Activated CD8-positive, alpha-beta memory T cell treated with anti-CD3 and anti-CD28 coated beads, Interleukin-2, amount 10 ng/mL, durations not matched to agents 7 days and 5 days (primary cell): ENCODE measurements at places on chromosomes 1 and 21. TPM values are rescaled to one million over a fixed set of nuclear protein-coding genes. Genes with fewer than 3 reads are reported as not detected.
A peak's percentile ranks its signal among the peaks of the same experiment; 100 is the strongest.

The KRTAP10-12 gene
- total RNA-seq: not detected

The OR2AK2 gene
- not detected for total RNA-seq

The SPRR4 gene
- total RNA-seq: not detected

DNA sequence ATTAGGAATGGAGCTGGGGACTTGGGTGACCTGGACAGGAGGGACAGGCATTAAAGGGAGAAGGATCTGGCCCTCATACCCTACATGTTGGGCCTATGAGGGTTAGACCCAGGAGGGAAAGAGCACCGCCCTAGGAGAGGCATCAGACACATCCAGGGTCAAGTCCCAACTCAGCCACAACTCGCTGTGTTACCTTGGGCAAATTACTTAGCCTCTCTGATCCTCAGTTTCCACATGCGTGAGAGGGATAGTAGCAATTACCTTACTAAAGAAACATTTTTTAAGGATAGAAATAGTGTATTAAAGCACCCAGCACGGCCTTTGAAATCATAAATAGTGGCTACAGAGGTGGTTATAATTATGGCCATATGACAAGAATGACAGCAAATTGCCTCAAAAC is 20.1 kb upstream of the SELENON start:
- no peak for DNase-seq

- peak; percentile 43 for DNase-seq
Observed at GRCh38 chr1:21622466-21623315, 46.5 kb downstream of the RAP1GAP start.

DNA sequence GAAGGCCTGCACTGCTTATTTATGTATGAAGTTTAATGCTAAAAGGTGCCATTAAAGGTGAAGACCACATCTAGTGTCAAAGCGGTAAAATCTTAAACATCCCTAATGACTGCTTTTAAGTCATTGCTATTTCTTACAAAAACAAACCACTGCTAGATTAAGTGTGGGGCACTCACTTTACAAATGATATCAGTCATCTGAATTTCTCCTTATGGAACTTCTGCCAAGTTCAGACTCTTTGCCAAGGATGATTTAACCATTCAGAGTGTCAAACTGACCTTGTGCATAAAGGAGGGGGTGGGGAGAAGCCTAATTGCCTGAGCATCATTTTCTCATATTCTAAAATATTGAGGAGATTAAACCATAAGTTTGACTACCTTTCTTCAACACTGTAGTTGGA is 271.5 kb downstream of the TGFB2 start:
- no peak for DNase-seq
